Activated CD4-positive, alpha-beta T cell treated with anti-CD3 and anti-CD28 coated beads, Interleukin-2, amount 50 U/mL, for 4 hours (primary cell): ENCODE measurements at places on chromosomes 3 and 15.
A peak's percentile ranks its signal among the peaks of the same experiment; 100 is the strongest.

DNA sequence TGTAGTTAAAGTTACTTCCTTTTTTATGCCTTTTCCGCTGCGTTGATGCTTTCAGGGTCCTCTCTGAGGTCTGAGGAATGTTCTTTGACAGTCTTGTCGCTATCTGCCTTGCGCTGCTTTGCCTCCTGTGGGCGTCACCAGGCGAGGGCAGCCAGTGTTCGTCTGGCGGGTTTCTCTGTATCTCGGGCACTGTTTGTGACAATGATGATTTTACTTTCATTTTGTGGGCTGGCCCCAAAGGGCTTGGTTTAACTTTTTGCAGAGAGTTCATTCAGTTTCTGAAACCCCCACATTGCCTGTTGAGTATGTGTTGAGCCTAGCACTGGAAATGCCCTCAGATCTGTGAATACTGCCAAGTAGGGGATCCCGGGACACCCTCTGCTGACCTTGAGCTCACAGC, 24.6 kb upstream of the SACM1L start:
- peak; percentile 65 for DNase-seq

DNA sequence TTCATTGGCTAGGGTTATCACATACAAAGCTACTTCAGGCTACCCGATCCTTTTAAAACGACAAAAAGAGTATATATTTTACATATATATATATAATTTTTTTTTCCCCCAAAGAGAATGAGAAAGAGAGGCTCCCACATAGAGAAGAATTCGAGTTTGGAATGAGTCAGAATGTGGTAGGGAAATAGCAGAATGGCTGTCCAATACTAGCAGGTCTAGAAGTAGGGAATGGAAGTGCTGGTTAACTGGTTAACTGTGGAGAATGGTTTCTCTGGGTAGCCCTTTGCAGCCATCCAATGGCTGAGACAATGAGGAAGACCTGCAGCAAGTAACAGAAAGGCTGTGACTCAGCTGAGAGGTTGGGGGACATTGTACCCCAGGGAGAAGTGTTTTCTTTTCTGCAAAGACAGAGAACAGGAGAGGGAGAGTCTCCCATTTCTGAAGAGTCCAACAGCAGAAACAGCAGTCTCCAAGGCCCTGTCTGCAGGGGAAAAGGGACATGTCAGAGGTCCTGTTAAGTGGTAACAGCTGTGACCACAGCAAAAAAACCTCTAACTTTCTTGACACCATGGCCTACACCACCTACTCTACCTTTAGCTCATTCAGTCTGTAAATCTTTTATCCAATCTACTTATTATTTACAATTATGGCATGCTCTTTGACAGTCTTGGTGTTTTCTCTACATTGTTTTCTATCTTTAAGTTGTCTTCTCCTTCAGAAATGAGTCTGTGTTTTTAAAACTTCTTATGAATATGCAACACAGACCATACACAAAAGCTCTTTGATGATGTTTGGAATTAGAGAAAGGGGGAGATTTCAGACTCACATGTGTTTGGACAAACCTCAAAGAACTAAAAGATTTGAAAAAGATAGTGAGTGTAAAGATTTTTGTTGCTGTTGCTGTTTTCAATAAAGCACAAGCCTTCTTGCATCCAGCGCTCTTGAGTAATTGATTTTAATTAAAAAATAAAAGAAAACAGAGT, 116.1 kb upstream of the SLC7A14 start:
- no peak for DNase-seq

DNA sequence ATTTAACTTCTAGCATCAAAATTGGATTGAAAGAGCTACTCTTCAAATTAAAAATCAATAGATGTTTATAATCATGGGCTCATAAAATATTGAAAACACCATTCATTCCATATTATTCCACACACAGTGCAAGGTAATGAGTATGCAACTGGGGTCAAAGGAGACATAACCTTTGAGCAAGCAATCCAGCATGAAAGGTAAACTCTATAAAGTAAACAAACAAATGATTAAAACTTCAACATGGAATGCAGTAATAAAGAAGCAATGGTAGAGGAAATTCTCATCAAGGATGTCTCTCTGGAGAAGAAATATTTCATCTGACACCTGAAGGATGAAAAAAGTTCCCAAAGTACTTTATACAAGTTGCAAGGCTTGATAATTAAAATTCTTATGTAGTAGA, 25.8 kb downstream of the MECOM start:
- DNase-seq, result no peak

- DNase-seq, result no peak
These were observed 181.1 kb downstream of the ITPR1 start for GRCh38 chr3:4674216-4674615.

- no peak for DNase-seq
These were observed 473.7 kb downstream of the LPP start for GRCh38 chr3:188627652-188628051.

DNA sequence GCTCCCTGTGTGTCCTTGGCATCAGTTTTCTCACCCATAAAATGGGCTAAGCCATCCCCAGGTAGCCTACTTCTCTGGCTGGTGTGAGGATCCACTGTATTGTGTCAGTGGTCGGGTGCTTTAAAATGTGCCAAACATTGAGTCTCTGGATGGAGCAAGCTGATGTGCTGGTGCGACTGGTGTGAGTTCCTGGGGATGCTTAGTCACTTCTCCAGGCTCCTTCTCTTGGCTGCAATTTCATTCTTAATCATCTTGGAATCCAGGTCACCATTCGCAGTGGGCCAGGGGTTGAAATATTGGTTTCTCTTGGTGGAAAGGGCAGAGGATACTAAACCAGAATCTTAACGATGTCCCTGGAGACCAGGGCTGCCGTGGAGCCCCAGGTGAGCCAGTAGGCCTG, 29.3 kb downstream of the SCN5A start:
- DNase-seq, result no peak

- no peak for DNase-seq
These were observed 24.5 kb upstream of the EBLN2 start for GRCh38 chr3:73036694-73037591.
